Uterus (tissue), 4 donors: ENCODE measurements at places on chromosomes 2 and 18.

GRCh38 chr18:24421831-24422230 is 4.6 kb upstream of the IMPACT start:
- DNase-seq = no peak

DNA sequence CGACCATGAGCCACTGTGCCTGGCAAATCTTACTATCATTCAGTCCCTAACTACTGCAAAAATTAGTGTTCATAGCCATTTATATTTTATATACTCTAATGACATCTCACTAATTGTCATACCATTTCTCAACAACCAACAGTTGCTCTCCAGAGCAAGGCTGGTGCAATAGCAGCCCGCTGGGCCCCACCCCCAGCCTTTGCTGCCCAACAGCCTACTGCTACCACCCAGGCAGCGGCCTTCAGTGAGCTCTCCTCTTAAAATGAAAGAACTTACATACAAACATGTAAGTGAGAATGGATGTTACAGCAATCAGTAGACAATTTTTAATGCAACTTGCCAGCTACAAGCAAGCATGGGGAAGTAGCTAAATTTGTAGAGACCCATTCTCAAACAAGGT is 90.5 kb downstream of the HNRNPLL start:
- no peak for DNase-seq

DNA sequence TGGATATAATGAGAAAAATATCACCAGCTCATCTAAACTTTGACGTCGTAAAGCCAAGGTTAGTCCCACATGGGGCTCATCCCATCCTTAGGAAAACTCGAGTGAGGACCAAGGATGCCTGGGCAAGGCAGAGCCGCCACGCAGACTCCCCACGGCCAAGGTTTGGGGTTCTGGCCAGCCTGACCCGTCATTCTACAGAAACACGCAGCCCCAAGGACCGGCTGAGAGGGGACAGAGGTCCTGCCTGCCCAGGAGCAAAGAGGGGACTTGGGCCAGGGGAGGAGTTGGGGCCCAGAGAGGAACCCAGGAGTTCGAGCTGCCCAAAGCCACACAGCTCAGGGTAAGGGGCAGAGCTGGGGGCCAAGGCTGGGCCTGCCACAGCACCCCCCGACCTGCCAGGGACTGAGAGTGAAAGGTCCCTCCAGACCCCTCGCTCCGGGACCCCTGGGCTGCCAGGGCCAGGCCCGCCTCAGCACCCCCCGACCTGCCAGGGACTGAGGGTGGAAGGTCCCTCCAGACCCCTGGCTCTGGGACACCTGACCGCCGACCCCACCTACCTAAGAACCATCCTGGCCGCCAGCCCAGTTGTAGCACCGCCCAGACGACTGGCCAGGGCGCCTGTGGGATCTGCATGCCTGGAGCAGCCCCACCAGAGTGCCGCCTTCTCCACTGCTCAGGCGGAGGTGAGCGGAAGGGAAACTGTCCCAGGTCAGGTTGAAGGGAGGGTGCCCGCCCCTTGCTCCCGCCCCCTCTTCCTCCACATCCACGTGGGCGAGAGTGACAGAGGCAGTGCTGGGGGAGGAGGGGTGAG is at the start of gene PDCD1:
Gene PDCD1, minus strand, starts transcription at position 689 of the 811 bp plus-strand sequence. Its CDS starts 56 bp downstream, at position 633.
- peak; percentile 54 for DNase-seq

DNA sequence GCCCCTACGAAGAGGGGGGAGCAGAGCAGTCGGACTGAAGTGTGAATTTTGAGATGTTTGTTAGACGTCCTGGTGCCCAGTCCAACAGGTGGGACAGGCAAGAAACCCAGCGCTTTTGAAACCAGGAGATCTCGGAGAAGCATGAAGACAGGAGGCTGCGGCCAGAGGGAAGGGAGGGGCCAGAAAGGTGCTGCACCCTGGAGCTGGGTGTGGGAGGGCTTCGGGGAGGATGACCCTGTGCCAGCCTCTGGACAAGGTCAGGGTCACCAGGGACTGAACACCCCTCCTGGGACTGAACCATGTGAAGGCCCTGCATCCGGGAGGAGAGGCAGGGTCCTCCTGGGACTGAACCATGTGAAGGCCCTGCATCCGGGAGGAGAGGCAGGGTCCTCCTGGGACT is 6.1 kb downstream of the TMEM18 start:
- DNase-seq = no peak

- no peak for DNase-seq
Observed at GRCh38 chr18:34871435-34871834, 161.3 kb downstream of the DTNA start.

GRCh38 chr2:1518331-1518803 is 105.1 kb downstream of the TPO start:
- no peak for DNase-seq

DNA sequence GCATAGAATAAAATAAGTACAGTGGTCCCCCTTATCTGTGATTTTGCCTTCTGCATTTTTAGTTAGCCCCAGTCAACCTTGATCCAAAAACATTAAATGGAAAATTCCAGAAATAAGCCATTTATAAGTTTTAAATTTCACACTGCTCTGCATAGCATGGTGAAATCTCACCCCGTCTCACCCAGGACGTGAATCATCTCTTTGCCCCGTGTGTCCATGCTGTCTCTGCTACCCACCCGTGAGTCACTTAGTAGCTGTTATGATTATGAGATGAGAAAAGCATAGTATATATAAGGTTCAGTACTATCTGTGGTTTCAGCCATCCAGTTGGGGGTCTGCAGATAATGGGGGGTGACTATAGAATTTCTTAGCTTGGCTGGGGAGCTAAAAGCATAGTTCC is 67.3 kb downstream of the RHBDD1 start:
- no peak for DNase-seq

DNA sequence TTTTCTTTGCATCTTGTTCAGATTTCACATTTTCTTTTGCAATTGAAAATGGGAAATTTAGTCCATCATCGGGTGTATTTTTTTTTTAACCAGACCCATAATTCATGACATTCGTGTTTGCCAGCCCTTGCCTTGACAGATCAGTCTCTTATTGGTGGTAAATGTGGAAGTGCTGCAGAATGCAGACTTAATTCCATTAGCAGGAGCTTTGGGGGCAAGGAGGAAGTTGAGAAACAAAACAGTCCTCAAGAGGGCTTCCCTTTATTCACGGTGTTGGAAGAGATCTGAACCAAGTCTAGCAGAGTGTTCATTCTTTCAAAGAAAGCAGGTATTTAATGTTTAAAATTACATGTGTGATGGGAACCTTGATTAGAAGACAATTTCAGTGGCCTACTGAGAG is 16.6 kb upstream of the RPE start:
- DNase-seq = no peak

DNA sequence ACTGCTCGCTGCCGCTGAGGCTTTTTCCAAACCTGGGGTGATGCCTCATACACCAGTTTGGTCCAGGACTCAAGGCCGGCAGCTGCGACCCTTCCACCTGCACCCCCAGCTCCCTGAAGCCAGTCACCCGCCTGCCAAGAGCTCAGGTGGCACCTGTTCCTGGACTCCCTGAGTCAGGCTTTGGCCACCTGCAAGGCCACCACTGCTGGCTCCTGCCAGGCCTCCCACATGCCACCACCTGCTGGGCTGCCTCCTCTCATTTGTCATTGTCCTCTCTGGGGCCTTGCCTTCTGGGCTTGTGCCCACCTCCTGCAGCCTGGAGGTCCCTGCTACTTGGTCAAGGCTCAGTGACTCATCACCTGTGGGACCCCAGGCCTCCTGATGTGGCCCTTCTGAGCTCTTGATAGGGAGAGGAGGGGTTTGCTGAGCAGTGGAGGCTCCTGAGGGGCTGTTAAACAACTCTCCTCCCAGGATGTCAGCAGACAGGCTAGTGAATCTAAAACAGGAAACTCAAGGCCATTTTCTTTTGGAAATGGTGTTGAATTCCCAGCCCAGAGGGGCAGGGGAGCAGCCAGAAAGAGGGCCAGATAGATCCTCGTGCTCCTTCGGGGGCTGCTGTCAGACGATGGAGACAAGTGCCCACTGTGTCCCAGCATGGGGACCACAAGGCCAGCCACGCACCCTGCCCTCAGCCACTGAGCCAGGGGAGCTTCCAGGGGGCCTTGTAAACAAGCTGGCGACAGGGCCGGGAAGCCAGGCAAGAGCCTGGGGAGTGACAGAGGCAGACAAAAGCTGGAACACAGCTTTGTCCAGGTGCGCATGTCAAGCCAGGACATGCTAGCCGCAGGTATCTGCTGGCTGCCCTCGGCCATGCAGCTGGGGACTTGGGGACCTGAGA is 416.8 kb downstream of the LRATD1 start:
- no peak for DNase-seq

- DNase-seq = no peak
Observed at GRCh38 chr2:33322612-33323011, 153.8 kb upstream of the RASGRP3 start.

- DNase-seq = no peak
Observed at GRCh38 chr2:8627019-8627691, 54.7 kb upstream of the ID2 start.

GRCh38 chr2:148882051-148882450 is 7.0 kb downstream of the KIF5C start:
- no peak for DNase-seq

- DNase-seq = no peak
Observed at GRCh38 chr2:101135412-101136296, 15.5 kb downstream of the TBC1D8 start.

DNA sequence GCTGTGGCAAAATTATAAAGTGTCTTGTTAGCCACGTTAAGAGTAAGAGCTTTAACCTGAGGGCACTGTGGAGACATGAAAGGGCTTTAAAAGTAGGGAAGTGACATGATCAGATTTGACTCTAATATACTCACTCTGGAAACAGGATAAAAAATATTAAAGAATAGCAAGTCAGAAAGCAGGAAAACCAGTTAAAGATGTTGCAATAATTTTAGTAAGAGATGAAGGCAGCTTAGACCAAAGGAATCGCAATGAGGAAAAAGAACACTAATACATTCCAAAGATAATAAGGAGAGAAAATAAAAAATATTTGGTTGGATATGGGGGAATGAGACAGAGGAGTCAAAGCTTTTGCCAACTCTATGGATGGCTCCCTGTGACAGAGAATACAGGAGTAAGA is 183.8 kb downstream of the DYM start:
- no peak for DNase-seq

DNA sequence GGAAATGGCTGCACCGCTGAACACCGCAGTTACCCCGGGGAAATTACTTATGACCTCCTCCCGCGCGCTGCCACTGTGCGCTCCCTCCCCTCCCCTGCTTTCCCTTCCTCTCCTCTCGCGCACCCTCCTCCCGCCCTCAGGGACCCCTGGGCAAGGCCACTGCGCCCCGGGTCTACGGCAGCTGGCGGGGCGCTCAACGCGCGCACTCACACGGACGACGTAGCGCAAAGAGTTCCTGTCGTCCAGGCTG is 7.9 kb downstream of the ALPP start:
- DNase-seq = no peak

- no peak for DNase-seq
Observed at GRCh38 chr2:213733893-213734292, 449.6 kb downstream of the SPAG16 start.

DNA sequence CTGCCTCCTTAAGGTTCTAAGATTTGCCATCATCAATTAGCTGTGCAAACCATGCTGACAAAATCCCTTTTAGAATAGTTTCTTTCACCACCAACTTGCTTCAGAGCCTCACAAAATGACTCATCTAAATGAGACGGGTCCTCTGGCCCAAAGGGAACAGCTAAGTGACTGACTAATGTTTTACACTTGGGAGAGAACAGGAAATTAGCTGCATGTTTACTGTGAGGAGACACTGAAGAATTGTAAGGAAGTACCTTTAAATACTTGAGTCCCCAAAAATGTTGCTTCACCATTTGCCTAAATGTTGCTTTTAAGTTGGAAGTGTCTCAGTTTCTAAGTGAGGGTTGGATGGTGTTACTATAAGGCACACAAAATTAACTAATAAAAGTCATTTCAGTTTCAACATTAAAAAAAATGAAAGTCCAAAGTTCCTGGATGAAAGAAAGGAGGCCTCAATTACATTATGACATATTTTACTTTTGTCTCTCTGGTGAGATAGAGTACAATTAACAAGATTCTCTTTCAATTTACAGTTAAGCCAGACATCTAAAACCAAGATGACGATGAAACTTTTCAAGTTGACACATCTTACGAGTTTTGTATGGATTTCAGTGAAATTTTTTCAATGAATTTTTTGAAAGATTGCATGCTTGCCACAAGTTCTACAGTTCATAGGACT is 229.1 kb upstream of the FN1 start:
- no peak for DNase-seq

GRCh38 chr2:144166743-144167142 is 353.2 kb downstream of the ZEB2 start:
- DNase-seq = no peak

- no peak for DNase-seq
Observed at GRCh38 chr18:59906203-59906602, 6.4 kb downstream of the PMAIP1 start.

GRCh38 chr2:175449616-175450015 is 268.1 kb upstream of the ATP5MC3 start:
- DNase-seq = no peak

DNA sequence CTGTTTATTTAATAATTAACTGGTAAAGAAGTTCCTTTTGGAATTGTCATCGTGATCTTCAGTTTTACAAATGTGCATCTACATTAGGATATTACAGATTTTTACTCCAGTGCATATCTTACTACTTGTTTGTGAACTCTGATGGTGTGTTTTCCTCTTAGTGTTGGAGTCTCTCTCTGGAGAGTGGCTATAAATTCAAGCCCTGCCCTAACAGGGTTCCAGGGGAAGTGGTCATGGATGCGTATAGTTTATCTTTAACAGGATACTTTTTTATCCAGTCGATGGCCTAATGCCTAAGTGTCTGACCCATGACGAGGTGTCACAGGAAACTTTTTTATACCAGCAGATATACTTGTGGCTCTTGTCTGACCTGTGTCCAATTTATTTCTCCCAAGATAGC is 75.4 kb downstream of the CHN1 start:
- no peak for DNase-seq

- no peak for DNase-seq
Observed at GRCh38 chr2:220847589-220847988, 724.5 kb downstream of the EPHA4 start.

- no peak for DNase-seq
Observed at GRCh38 chr2:27159271-27159670, 10.5 kb downstream of the TCF23 start.

DNA sequence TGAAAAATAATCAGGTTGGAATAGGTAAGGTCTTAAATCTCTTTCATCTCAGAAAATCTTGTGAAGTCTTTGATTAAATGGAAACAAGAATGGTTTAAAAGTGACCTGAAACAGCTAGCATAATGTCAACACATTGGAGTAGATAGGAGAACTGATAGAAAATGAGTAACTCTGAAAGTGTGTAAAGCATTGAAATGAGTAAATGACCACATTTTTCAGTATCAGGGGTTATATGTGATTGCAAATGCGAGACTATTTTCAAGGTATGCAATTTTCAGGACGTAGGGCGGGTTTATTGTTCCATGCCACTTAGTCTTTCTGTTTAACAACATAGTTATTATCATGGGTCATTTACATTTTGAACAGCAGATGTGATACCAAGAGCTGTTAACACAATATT is 1383.2 kb downstream of the LRP1B start:
- DNase-seq = no peak

GRCh38 chr18:73544617-73545016 is 603.0 kb downstream of the FBXO15 start:
- no peak for DNase-seq

GRCh38 chr2:42744545-42745082 is 19.3 kb downstream of the OXER1 start:
- DNase-seq = no peak

- no peak for DNase-seq
Observed at GRCh38 chr2:56522605-56523089, 338.9 kb downstream of the CCDC85A start.
